CD4-positive, alpha-beta T cell treated with Interleukin-1 beta for 1 hour (primary cell): ENCODE measurements at places on chromosomes 12 and 14.

- DNase-seq, result no peak
Observed at GRCh38 chr12:132619386-132620112, 973 bp downstream of the P2RX2 start.

DNA sequence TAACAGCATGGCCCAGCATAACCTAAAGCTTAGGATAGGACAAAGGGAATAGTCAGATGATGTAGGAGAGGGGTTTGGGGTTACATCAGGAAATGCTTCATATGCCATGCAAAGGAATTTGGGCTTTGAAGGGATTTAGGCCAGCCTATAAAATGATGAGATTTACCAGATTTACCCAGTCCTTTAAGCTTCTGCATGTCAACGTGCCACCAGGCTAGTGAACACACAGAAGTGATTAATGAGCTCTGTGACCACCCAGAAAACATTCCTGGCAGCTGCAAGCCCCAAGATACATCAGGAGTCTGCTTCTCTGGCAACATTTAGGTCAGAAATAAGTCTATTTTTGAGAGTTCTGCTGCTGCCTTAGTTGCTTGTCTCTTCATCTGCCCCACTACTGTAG lies 118.3 kb downstream of the LRIG3 start:
- no peak for DNase-seq

DNA sequence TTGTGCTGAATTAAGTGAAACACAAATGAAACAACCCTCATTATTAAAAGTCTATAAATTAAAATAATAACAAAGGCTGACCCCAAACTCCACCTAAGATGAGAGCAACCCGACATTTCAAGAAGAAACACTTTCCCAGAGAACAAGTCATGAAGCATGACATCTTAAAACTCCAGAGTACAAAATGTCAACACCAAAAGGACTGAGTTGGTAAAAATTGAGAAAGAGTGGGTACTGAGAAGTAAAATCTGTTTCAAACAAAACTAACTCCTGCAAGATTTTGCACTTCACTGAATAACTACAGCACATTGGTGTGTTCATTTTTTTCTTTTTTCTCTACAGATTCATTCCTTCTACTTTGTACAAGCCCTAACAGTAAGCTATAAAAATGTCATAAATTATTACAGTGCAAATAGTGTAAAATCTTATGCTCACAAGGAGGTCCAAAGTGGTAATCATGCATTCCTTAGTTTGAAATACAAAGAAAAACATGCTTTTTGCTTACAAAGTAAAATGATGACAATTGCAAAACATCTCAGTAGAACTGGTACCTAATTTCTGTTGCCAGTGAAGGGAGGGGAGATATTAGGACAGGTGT lies 31.8 kb downstream of the SLC35F4 start:
- DNase-seq, result no peak

GRCh38 chr14:104106471-104106991 lies 21.0 kb downstream of the ASPG start:
- no peak for DNase-seq

- DNase-seq, result no peak
Observed at GRCh38 chr14:20601522-20601921, 10.3 kb upstream of the RNASE12 start.

DNA sequence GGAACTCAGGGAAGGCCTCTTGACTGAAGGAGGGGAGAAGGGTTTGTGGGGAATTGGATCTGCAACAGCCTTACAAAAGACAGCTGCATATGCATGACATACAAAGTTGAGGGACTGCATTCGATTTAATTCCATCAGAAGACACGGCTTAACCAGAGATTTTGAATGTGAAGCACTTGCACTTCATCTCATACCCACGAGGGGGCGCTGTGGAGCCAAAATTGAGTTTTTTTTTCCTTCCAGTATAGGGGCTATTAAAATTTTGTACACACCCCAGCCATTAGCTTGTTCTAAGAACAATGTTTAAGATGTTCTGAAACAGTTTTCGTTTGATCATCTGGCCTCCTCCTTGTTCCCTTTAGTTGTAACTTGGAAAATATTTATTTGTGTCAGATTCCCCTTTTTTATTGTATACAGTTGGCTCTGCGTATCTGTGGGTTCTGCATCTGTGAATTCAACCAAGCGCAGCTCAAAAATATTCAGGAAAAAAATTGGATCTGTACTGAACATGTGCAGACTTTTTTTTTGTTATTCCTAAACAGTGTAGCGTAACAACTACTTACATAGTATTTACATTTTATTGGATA lies 1.6 kb downstream of the SUDS3 start:
- DNase-seq, result peak; percentile 66

DNA sequence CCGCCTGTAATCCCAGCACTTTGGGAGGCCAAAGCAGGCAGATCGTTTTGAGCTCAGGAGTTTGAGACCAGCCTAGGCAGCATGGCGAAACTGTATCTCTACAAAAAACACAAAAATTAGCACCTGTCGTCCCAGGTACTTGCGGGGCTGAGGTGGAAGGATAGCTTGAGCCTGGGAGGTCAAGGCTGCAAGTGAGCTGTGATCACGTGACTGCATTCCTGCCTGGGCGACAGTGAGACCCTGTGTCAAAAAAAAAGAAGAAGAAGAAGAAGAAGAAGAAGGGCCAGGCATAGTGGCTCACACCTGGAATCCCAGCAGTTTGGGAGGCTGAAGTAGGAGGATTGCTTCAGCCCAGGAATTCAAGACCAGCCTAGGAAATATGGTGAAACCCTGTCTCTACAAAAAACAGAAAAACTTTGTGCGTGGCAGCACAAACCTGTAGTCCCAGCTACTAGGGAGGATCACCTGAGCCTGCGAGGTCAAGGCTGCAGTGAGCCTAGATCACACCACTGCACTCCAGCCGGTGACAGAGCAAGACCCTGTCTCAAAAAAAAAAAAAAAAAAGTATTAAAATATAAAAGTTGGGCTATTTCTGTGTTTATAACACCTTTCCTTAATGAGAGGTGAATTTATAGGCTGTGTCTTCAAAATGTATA lies 15.5 kb downstream of the RXYLT1 start:
- DNase-seq, result no peak
